HFFc6 (cell line): ENCODE measurements at places on chromosomes 4 and X.

GRCh38 chr4:54213761-54214160, 15.3 kb upstream of the PDGFRA start:
- DNase-seq = no peak

- no peak for DNase-seq
These were observed 362.3 kb downstream of the NAF1 start for GRCh38 chr4:162804351-162804924.

DNA sequence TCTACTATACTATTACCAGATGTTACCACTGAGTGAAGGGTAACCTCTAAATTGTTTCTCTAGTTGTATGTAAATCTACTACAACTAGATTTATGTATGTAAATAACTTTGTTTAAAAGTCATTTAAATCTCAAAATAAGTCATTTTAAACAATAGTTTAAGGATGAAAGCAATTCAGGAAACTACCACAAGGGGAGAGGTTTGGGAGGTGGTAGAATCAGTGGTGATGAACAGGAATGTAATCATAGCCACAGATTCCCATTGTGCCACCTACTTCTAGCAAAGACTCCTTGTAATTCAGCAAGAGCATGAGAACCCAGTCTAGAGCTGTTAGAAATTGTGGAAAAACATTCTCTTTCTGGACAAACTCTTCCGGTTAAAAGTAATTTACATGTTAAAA, 234.6 kb downstream of the SLC7A11 start:
- DNase-seq = no peak

DNA sequence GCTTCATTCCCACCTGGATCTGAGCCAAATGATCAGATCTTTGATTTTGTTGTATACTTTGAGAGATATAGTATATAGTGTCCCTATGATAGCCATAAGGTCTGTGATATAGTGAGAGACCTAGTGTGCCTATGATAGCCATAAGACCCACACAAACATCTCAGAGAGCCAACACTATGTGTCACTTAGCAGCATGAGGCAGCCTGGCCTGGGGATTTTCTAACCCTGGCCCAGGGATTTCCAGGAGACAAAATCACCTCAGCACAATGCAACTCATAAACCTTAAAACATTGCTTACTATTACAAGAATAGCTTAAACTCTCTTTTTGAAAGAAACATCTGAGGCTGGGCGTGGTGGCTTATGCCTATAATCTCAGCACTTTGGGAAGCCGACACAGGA, 23.2 kb upstream of the COL25A1 start:
- DNase-seq = no peak

GRCh38 chrX:11787564-11787963, 29.5 kb downstream of the MSL3 start:
- DNase-seq = peak; percentile 53

DNA sequence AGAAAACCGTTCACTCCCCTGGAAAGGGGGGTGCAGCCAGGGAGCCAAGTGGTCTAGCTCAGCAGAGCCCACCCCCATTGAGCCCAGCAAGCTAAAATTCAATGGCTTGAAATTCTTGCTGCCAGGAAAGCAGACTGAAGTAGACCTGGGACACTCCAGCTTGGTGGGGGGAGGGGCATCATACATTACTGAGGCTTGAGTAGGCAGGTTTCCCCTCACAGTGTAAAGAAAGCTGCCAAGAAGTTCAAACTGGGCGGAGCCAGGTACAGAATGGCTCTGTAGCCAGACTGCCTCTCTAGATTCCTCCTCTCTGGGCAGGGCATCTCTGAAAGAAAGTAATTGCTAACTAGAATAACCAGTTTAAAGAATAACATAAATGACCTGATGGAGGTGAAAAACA, 372.3 kb upstream of the F9 start:
- no peak for DNase-seq

DNA sequence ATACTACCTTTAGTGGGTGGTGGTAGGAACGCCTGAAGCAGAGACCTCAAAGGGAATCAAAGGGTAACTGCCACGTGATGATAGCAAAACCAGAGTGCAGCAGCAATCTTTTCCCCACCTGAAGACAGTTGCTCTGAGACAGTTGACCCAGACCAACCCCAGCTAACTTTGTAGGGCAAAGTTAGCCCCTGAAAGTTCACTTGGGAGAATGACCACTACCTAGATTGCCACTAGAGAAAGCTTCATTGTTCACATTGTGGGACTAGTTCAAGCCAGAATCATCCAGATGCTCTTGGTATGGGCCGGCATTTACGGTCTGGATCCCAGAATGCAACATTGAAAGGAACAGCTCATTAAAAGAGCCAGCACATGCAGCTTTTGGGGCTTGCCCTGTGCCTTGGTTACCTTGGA, 4.1 kb downstream of the SEPTIN6 start:
- no peak for DNase-seq

DNA sequence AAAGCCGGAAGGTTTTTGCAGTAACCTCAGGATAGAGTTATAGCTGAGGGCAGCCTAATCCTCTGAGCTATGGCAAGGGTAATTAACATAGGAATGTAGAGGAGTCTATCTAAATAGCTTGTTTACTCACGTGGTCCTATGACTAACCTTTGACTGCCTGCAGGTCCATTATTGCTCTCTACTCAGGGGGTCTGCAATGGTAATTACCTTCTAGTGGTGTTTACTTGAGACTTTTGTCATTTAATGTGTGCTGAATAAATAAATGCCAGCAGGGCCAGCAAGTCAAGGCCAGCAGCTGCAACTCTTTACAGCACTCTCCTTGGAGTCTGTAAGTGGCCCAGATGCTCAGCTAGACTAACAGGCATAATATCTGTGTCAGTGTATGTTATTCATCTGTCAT, 212.7 kb upstream of the FMR1 start:
- no peak for DNase-seq

GRCh38 chr4:82645936-82646565, 84.3 kb upstream of the TMEM150C start:
- no peak for DNase-seq

- no peak for DNase-seq
These were observed 40.9 kb downstream of the MOB1B start for GRCh38 chr4:70943114-70943513.

GRCh38 chrX:110578270-110578669, 217.3 kb downstream of the CHRDL1 start:
- DNase-seq = no peak

DNA sequence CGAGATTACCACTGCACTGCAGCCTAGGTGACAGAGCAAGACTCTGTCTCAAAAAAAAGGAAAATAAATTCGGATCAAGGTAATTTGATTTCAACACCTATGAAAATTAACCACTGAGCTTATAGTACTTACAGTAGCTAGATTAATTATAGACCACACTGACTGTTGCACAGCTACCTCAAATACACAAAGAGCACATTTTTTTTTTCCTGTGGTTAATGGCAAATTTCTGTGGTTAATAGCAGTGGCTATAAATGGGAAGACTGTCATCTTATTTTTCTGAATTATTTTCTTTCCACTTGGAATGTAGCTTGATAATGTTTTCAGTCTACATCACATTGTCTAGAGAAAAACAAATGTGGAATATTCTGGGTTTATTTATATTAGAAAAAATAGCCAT, 1661.6 kb upstream of the PCDH7 start:
- DNase-seq = peak; percentile 11

- no peak for DNase-seq
These were observed 36.9 kb downstream of the RP2 start for GRCh38 chrX:46873746-46874145.
